Nucleus accumbens (tissue), 56 donors: ENCODE measurements at places on chromosomes 16 and 17.

GRCh38 chr17:9350080-9350479, 225.5 kb downstream of the STX8 start:
- DNase-seq, result no peak

- no peak for DNase-seq
These were observed 41.8 kb upstream of the CDH8 start for GRCh38 chr16:62077998-62078397.

- DNase-seq, result no peak
These were observed 272.4 kb upstream of the CDH11 start for GRCh38 chr16:65394281-65394680.

- no peak for DNase-seq
These were observed 369.2 kb downstream of the CDH13 start for GRCh38 chr16:82995924-82996441.

DNA sequence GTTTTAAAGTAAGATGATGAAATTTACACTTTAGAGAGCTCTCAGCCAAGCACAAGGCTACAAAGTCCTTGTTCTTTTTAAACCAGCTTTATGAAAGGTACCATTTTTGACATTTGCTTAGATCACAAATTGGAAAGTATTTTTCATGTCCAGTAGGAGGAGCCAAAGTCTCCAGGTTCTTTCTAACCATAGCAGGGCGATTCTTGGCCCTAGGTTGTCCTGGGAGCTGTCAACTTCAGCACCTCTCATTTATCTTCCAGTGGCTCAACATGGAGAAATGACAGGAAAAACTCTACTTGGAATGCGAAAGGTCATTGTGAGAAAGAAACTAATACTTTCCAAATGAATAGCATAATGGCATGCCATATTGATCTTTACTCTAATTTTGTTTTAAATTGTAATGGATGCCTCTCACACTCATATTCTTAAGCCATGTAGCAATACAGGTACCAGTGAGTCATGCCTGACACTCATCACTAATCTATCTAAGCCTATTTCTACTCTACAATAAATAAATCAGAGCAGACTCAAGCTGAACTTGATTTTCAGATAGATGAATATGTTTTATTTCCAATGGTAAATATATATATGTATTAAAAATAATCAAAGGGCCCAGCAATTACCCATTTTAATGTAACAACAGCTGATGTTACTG, 919.1 kb upstream of the EEF2KMT start:
- no peak for DNase-seq
